Bladder microvascular endothelial cell (primary cell): ENCODE measurements at places on chromosomes 13 and 19. TPM values are rescaled to one million over a fixed set of nuclear protein-coding genes. Genes with fewer than 3 reads are reported as not detected.

The FARP1 gene
- 6.6 and 32.7 TPM in 2 replicates for total RNA-seq

The NCAN gene
- not detected in 2 replicates for total RNA-seq

The ATP11A gene
- total RNA-seq, result 20.9 and 33.5 TPM in 2 replicates

The RNF113B gene
- total RNA-seq, result not detected in 2 replicates

The CERS1 gene
- total RNA-seq, result 1.3 and 5.7 TPM in 2 replicates

The LGALS7B gene
- 0.65 TPM in 1 of 2 replicates, not detected in the other for total RNA-seq

The CGB7 gene
- total RNA-seq, result under 0.01 TPM in 1 of 2 replicates, not detected in the other

The SULT2B1 gene
- total RNA-seq, result not detected in 2 replicates

The KATNAL1 gene
- 12.1 and 30.4 TPM in 2 replicates for total RNA-seq

The ZNF99 gene
- not detected in 2 replicates for total RNA-seq

The MCEMP1 gene
- not detected in 2 replicates for total RNA-seq

The SIGLECL1 gene
- not detected in 2 replicates for total RNA-seq

The ZNF582 gene
- 1.6 and 3.3 TPM in 2 replicates for total RNA-seq

The ZIC5 gene
- total RNA-seq, result 0.06 TPM in 1 of 2 replicates, not detected in the other

The THSD8 gene
- total RNA-seq, result not detected in 2 replicates

The CDX2 gene
- total RNA-seq, result not detected in 2 replicates

The ACP4 gene
- total RNA-seq, result not detected in 2 replicates

The FAAP24 gene
- total RNA-seq, result 1.3 and 1.6 TPM in 2 replicates

The FEM1A gene
- total RNA-seq, result 9.9 and 15.5 TPM in 2 replicates

The STOML3 gene
- not detected in 2 replicates for total RNA-seq

The LILRA1 gene
- total RNA-seq, result not detected in 2 replicates

The LRG1 gene
- 0.49 and 1.5 TPM in 2 replicates for total RNA-seq

The ERICH6B gene
- total RNA-seq, result not detected in 2 replicates

The PCP2 gene
- not detected in 2 replicates for total RNA-seq
